ENCODE measurements at places on chromosomes 7 and 10.

GRCh38 chr7:151631953-151632749 is 112.5 kb upstream of the RHEB start:
- DNase-seq = peak; percentile 80

GRCh38 chr10:125161707-125162119 is 1.4 kb upstream of the CTBP2 start:
- DNase-seq = no peak

GRCh38 chr10:51357170-51357569 is 282.9 kb downstream of the PRKG1 start:
- no peak for DNase-seq

- peak; percentile 64 for DNase-seq
Measured at GRCh38 chr10:17033529-17034260, 95.9 kb downstream of the CUBN start.

GRCh38 chr10:42809676-42810075 is 27.1 kb downstream of the BMS1 start:
- DNase-seq = no peak

- peak; percentile 81 for DNase-seq
Measured at GRCh38 chr7:36390199-36391090, 783 bp downstream of the ANLN start.

DNA sequence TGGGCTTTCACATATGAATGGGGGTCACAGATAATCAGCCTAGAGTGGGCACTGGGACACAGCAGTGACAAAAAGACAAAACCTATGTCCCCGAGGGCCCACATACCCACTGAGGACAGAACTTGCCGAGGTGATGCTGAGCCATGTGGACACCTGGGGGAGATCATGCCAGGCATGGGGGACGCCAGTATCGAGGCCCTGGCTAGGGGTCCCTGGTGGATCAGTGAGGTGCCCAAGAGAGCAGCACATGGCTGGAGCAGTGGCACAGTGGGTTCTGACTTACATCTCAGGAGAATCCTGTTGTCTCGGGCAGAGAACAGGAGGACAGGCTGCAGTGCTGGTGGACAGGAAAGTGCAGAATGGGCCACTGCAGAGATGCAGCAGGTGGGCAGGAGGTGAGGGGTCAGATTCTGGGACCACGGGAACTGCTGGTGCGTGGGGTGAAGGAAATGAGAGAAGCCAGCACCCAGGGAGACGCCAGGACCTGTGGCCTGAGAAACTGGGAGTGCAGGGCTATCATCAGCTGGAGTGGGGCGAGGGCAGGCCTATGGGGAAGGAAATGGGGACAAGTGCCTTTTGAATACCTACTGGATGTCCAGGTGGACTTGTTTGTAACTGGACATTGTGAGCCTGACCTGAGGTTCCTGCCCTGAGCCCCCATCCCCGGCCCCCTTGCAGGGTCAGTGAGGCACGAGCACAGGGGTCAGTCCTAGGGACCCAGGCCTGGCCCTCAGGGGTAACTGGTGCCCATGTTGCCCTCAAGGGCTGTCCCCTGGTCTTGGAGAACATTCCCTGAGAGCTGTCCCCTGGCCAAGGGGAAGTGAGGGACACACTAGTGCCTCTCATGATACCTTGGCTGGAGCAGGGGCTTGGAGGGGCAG is 91.2 kb upstream of the RET start:
- no peak for DNase-seq

GRCh38 chr10:132418527-132419416 is 21.8 kb downstream of the PWWP2B start:
- DNase-seq = no peak

- DNase-seq = no peak
Measured at GRCh38 chr10:52637592-52637991, 135.0 kb downstream of the MBL2 start.

- no peak for DNase-seq
Measured at GRCh38 chr7:107479303-107479702, 9.4 kb downstream of the GPR22 start.

- peak; percentile 74 for DNase-seq
Measured at GRCh38 chr10:2980791-2981360, 86.5 kb upstream of the PFKP start.

All from AG10803 (cell line).